HT-29 (cell line): ENCODE measurements at places on chromosomes 2 and 18. TPM values are rescaled to one million over a fixed set of nuclear protein-coding genes. Genes with fewer than 3 reads are reported as not detected.
A peak's percentile ranks its signal among the peaks of the same experiment; 100 is the strongest.

GRCh38 chr2:2914252-2914651 lies 463.4 kb downstream of the EIPR1 start:
- DNase-seq = no peak

GRCh38 chr2:71223767-71224333 lies 3.1 kb downstream of the PAIP2B start:
- DNase-seq = peak; percentile 74

- DNase-seq = no peak
These were observed 394.5 kb downstream of the DLGAP1 start for GRCh38 chr18:4060427-4061281.

GRCh38 chr2:5442736-5443135 lies 249.4 kb upstream of the SOX11 start:
- DNase-seq = no peak

The BMP10 gene
- total RNA-seq = not detected in 2 replicates

DNA sequence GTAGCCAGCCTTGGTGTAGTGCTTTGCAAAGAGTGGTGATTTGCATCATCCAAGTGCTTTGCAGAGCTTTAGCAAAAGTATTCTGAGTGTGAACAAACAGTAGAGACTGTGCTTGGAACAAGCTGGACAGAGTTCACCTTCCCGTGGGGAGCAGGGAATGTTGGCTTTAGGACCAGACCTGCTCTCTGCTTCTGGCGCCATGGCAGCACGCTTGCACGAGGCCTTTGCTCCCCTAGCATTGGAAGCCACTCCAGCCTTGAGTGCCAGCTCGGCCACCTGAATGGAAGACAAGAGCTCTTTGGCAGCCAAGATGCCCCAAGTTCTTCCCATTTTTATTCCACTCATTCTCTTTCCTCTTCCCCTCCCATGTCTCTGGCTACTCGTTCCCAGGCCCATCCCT lies 250.8 kb upstream of the OSR1 start:
- no peak for DNase-seq

DNA sequence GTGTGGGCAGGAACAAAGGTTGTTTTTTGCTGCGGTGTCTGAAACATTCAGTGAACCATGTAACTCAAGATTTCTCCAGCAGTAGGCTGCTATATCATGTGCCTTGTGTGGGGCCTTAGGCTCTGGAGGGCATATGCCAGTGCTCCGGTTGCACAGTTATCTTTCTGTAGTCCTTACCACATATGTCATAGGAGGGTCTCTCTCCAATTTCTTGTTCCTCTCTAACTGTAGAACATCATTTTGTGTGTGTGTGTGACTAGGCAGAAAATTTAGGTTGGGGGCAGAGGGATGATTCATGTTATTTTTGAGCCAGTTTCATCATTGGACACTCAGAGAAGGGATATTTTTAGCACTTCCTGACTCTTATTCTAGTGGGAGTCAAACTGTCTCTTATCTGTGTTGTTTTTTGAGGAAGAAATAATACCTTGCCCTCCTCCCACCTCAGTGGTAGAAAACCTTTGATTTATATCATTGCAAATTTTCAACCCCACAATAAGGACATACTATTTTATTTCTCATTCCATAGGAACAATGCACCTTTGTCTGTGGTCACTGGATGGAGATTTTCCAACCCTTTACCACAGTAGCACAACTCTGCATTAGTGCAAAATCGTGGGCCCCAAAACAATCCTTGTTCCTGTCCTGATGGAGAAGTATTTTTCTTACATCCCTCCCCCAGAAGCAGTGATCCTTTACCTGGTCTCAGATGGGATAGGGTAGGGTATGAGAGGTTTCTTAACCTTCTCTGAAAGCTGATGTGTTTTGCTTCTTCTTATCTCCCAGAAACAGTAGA lies 113.9 kb downstream of the CCDC74A start:
- DNase-seq = no peak

GRCh38 chr2:231013820-231014219 lies 17.9 kb downstream of the SPATA3 start:
- DNase-seq = no peak

The ERBB4 gene
- total RNA-seq = not detected in 2 replicates

The SLC4A5 gene
- total RNA-seq = 0.36 TPM in 1 of 2 replicates, not detected in the other

DNA sequence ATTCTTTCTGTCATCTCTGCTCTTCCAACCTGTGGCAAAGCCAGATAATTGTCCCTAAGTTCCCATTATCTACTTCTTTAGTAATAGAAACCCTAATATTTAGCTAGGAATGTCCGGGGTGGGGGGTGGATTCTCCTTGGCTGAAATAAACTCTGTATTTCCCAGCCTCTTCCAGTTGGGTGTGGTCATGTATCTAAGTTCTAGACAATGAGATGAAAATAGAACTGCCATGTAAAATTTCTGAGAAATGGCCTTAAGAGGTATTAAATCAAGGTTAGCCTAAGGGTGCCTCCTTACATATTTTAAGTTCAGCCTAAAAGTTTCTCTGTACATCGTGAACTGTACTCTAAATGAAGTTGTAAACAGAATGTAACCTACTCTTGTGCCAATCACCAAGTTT lies 39.5 kb downstream of the MAIP1 start:
- DNase-seq = no peak

The AQP12B gene
- not detected in 2 replicates for total RNA-seq

DNA sequence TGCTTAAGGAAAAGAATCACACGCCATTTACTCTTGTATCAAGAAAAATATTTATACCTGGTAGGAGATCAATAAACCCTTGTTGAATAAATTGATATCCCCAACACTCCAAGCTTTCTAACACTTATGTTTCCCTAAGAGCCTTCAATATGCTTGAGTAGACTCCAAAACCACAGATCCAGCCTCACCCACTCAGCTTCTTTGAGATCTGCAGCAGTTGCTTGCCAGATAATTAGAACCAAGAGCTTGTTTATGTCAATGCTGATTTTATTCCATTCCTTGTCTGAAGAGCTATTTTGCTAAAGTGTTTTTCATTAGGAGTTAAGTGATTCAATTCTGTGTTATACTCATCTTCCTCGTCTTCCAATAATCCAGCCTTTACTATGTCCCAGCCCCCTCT lies 26.3 kb upstream of the CRIM1 start:
- no peak for DNase-seq

DNA sequence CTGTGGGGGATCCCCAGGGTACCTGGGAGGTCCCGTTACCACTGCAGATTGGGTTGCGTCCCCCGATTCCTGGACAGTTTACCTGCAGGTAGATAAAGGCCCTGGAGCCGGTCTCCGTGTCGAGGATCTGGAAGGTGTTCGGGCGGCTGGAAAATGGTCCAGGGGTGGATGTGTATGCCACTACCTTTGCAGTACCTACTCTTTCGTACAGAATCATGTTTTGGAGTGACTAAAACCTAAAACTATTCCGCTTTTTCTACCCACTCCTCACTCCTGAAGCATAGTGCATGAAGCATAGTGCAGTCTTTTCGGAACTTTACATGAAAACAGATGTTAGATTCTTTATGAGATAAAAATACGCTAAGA lies 418 bp downstream of the WDR75 start:
- peak; percentile 26 for DNase-seq

GRCh38 chr18:79068341-79068936 lies 755 bp upstream of the ATP9B start:
- DNase-seq = no peak

DNA sequence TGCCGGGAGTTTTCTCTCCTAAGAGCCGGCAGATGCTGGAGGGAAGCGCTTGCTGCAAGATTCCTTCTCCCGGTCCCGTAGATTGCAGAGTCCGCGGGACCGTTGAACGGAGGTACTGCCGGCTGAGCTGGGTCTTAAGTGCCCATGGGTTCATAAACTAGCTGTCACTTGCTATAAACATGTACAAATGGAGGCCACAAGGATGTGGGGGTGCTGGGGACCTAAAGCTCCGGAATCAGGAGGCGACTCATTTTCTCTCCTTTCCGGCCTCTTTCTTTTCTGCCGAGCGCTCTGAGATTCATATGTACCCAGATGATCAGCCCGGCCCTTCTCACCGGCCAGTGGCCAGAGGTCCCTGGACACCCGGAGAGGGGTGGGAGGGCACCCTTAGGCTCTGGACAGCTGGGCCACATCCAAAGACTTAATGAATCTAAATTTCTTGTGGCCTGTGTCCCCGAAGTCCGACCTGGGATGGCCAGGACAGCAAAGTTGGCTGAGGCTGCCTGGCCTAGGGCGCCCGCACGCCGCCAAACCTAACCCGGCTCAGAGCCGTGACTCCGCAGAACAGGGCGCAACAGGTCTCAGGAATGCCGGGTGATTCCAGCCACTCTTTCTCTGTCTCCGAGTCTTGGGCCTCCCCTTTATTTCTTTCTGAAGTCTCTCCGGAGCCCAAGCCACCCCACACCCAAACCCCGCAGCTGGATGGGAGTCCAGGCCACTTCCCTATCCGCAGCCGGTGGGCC lies 2.4 kb upstream of the PAX3 start:
- DNase-seq = no peak

The FAM228B gene
- total RNA-seq = 0.76 and 4.5 TPM in 2 replicates

DNA sequence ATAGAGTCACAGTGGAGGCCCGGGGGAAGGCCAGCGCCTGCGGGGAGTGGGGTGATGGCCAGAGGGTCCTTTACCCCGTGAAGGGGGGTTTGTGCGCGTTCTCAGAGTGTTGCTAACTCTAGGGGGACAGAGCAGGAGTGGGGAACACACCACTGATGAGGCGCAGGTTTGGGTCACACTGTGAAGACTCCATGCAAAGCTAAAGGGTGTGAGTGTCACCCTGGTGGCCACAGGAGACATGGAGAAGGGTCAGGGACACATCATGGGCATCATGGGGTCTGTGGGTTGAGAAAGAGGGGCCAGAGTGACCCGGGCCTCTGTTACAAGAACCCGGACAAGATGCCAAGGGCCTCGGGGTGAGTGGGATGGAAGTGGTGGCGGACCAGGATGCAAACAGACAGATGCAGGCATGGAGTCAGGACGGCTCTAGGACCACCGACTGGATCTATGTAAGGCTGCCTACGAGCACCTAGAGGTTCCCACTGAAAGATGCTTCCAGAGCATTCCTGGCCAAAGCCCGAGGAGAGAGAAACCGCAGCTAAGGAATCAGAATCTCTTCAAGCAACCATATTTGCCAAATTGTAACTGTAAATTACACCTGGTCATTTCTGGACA lies 84.3 kb downstream of the PXDN start:
- DNase-seq = no peak

The SLC16A14 gene
- total RNA-seq = 0.23 TPM in 1 of 2 replicates, not detected in the other

The RGPD4 gene
- not detected in 2 replicates for total RNA-seq
